GM04503 (cell line): ENCODE measurements at places on chromosomes 3 and 15.

- DNase-seq = no peak
These were observed 18.3 kb upstream of the TMEM158 start for GRCh38 chr3:45244356-45244755.

- no peak for DNase-seq
These were observed at the start of gene UCN2 for GRCh38 chr3:48563382-48563918. TSS of gene UCN2 (minus strand) at chr3:48563781. CDS start at chr3:48563124, 657 bp downstream.

GRCh38 chr3:155712008-155712407 lies 32.9 kb downstream of the PLCH1 start:
- DNase-seq = peak; percentile 3

GRCh38 chr3:42651248-42652091 lies 2.0 kb upstream of the ZBTB47 start:
- peak; percentile 55 for DNase-seq

GRCh38 chr3:152039887-152040286 lies 166.4 kb downstream of the SUCNR1 start:
- DNase-seq = no peak
